ENCODE measurements at places on chromosomes 3 and 15.

DNA sequence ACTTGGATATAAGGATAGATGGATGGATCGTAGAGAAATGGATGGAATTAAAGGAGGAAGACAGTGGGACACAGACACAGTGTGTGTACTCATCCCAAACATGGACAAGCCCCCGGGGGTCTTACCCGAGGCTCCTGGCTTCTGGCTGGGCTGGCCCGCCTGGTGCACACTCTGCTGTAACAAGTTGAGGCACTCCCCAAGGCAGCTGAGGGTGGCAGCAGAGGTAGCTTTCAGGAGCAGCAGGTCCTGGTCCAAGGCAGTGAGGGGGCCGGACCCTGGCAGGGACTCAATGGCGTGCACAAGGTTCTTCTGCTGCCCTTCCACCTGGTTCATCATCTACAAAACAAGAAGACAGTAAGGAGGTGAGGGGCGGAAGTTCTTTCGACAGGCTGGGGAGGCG is 215.1 kb downstream of the STT3B start:
- no peak for DNase-seq

DNA sequence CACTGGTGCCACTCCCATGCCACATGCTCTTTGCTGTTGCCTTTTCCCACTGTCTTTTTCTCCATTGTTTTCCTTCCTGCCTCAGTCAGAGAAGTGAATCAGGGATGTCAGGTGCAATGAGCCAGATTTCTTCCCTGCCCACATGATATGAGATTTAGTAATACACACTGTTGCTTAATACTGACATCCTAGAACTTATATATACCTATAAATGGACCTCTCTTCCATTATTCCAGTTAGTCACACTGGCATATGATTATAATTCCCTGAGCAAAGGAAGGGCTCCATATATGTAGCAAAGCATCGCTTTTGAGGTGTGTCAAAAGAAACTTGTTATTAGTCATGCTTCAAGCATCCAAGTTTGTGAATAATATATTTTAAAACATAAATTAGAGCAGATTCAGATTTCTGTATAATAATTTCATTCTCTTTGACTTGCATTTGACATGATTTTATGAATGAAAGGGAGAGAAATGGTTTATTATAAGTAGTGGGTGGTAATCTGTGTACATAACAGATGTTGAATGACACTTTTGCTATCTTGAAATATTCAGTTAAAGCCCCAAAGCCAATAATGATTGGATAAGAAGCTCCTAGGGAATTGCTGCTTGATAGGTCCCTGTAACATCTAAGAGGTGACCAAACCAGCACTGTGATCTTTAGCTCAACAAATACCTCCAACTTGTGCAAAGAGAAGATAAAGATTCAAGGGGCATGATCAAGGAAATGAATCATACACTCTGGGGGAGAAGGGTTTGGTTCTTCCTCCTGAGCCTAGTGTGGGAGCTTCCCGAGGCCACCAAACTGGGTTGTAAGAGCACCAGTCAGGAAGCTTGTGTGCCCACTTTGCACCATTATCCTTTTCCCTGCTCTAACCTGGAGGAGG is 48.6 kb downstream of the CHST2 start:
- no peak for DNase-seq

DNA sequence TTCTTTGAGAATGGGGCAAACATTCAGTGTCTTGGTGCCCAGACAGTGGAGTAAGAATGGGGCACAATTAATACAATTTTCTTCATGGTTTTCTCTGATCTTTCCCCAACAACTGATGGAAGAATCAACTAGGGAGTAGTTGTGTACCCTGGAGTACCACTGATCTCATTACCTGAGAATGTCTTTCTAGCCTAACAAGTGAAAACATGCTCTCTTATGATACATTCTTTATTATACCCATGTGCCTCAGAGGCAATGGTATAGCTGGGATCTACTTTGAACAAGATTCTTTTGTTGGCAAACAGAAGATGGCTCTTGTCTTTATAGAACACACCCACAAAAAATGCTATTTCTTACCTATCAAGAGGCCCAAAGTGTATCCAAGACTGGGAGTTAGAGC is 250.6 kb upstream of the CMC1 start:
- no peak for DNase-seq

DNA sequence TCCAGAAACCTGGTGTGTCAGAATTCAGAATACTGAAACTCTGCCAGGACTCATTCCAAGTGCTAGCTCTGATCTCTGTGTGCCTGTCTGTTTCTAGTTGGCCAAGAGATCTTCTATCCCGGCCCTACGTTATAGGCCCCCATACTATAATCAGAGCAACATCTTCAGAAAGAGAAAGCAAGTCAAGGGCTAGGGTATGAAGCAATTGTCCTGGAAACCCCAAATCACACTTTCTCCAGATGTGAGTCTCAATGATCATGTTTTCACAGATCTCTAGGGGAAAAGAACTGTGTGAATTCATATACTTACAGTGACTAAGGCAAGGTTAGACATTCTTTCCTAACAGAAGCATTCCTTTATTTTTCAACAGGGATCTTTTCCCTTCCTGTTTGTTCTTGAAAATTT is 309.7 kb downstream of the SLC9A9 start:
- DNase-seq, result no peak

DNA sequence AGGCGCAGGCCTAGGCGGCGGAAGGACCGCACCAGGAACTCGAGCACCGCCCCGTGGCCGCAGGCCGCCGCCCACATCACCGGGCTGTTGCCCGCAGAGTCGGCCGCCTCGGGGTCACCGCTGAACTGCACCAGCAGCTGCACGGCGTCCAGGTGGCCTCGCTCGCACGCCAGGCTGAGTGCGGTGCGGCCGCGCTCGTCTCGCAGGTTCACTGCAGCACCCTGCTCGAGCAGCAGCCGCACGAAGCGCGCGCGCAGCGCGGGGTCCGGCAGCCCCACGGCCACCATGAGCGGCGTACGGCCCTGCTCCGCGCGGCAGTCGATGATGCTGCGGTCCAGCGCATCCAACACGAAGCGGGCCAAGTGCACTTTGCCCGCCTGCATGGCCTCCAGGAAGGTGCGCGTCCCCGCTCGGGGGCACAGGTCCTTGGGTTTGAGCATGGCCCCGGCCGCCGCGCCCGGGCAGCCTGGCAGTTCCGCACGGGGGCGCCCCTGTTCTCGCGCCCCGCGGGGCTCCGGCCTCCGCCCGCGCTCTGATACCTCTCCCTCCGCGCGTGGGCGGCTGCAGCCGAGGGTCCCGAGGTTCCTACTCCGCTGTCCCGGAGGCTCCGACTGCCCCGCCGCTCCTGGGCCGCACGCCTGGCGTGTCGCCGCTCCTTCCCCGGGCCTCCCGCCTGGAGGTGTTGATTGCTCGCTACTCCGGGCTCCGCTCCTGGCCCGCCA is 556 bp downstream of the ANKRD63 start:
- no peak for DNase-seq

DNA sequence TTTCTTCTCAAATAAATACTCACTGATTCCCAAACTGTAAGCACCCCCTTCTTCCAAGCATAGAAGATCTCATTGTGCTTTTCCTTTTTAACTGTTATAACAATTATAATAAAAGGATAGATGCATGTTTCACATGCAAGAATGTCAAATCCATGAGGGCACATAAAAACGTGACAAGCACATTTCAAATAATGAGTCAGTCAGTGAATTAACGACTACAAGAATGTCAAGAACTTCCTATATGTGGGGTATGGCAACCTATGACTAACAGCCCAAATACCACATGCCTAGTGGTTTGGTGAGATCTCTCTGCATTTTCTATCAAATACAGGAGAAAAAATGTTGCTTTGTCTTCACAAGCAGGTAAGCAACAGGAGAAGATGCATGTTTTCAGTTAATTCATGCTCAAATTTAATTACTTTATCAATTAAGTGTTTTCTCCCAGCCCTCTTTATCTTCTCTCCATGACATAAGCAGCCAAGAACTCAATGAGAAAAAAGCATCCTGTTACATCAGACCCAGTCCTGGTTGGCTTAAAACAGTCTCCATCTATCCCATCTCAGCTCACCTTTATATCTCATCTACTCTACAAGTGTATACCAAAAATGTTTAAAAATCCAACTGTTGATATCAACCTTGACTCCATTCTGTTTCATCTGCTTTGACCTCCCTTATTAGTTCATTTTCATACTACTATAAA is 181.5 kb upstream of the LMCD1 start:
- no peak for DNase-seq

DNA sequence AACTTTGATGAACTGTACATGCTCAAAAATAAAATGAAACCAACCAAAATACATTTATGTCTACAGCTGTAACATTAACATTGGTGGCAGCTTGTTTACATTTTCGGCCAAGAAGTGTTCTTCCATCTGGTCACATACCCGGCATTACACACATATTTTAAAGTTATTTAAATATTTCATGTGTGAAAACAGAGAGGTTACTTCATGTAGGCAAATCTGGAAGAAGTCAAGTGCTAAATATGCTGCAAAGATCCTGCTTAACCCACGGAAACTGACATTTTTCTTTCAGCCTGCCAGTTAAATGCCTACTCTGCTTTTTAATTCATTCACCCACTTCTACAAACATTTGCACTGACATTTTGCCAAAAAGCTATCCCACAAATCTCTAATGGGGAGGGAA is 69.7 kb downstream of the MB21D2 start:
- DNase-seq, result no peak

GRCh38 chr3:149848238-149848637 is 35.2 kb downstream of the RNF13 start:
- no peak for DNase-seq

DNA sequence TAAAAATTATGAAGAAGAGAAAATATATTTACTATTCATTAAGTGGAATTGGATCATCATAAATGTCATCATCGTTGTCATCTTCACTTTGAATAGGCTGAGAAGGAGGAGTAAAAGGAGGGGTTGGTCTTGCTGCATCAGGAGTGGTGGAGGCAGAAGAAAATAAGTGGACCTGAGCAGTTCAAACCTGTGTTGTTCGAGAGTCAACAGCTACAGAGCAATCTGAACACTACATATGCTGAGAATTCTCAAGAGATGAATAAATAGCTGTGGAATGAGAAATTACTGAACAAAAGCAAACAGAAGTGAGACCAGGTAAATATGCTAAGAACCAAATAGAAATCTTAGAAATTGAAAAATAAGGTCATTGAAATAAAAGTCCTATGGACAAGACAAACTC is 32.3 kb upstream of the CCK start:
- DNase-seq, result no peak

- DNase-seq, result no peak
Observed at GRCh38 chr3:134477002-134477401, 8.8 kb downstream of the ANAPC13 start.

DNA sequence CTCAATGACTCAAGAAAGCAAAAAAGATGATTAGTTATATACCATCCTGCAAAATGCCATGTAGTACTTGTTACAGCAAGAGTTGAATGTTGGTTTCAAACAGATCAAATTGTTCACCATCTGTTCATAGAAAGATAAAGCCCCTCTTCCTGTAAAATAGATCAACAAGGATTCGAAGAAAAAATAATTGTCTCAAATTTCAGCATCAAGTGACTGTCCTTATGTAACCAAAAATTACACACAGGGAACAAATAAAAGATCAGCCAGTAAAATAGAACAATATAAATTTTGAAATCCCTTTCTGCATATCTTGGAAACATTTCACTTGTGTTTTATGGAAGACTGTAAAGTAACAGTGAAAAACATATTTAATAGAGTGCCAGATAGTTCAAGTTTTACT is 165.1 kb upstream of the STAC start:
- DNase-seq, result no peak

GRCh38 chr3:179227349-179227748 is 23.6 kb downstream of the KCNMB3 start:
- no peak for DNase-seq

DNA sequence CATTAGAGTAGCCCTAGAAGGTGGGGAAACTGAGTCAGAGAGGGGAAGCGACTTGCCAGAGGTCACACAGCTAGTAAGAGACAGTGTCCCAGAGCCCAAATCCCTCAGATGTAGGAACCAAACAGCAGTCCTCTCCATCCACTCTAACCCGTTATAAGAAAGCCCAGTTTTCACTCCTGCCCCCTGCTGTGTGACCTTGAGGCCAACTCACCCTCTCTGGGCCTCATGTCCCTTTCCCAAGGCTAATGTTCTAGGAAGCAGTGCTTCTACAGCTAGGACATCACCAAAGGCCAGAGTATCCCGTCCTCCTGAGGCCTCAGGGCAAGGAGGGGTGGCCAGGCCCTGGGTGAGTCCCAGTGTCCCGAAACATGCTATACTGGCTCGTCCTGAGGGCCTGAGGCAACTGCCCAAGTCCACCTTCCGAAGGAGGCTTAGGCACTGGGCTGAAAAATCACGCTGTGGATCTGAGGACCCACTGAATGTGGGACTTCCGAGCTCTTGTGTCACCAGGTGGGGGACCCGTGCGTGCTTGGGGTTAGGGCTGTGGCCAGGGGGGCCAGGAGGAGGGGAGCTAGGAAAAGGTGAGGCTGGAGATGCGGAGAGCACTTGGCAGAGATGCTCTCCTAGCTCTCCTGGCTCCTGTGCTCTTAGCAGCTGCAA is 109.2 kb upstream of the SLC6A11 start:
- DNase-seq, result no peak

DNA sequence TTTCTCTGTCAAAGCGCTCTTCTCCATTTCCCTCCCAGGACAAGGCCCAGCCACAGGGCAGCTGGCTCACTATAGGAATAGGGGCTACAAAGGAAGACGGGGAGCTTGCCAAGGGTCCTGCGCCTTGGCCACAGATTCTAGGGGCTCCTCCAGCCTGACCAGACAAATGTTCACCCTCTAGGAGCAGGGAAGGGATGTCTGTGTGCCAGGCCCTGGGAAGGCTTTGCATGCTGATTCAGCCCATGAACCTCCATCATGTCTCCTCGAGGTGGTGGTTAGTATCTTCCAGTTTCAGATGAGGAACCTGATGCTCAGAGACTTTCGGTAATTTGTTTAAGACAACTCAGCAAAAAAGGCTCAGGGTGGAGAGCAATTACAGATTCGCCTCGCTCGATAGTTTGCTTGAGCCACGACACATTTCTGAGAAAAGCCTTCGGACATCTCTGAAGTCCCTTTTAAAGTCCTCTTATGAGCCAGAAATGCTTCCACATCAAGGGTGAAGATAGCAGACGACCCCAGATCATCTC is 110.0 kb downstream of the XXYLT1 start:
- no peak for DNase-seq

DNA sequence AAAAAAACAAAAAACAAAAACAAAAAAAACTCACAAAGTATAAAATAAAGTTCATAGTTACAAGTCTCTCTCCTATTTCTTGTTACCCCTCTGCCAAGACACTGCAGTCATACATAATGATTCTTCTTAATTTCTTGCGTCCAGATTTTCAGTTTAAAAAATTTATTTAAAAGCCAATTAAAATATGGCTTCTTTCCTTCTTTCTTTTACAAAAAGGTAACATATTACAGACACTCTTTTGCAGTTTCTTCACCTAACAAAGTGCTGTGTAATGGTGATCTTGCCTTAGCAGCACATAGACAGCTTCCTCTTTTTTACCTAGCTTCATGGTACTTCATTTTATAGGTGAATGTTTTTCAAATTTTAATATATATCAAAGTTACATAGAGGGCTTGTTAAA is 136.1 kb upstream of the SGO1 start:
- DNase-seq, result no peak

GRCh38 chr15:80188251-80188650 is 35.5 kb downstream of the FAH start:
- DNase-seq, result no peak

Data from omental fat pad (tissue), 4 donors.